NCI-H2029 (cell line): ENCODE measurements at places on chromosomes 16 and 17.

DNA sequence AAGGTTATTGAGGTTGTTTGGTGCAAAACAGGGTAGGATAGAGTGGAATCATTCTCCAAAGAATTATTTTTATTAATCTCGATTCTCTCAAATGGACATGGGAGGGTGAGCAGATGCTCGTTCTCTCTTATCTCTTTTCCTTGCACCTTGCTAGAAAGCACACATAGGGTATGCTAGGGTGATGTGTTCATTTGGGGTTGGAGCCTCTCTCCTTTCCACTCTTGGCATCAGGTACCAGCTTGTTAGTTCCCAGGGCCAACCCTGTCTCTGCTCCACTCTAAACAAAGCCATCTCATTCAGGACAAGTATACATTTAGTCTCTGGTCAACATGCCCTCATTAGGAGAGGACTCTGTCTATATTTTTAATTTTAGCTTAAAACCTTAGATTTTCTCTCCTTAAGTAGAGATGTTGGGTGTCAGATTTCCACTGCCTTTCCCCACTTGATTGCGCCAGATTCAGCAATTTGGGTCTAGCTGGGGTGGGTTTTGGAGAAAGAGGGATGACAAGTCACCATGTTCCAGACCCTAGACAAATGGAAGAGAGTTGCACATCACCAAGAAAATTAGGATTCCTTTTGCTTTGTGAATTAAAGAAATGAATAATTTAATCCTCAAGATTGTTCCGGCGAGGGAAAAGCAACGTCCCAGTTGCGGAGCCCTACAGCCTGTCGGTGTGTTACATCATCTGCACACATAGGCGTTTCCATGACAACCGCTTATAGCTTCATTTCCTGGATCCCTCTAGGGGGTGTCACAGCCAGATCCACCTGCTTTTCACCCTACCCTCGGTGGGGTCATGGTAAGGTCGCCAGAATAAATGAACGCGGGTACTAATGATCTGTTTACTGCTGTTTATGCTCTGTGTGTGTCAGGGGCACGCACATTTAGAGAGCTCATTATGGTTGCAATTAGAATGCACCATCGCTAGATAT, 41.6 kb downstream of the SNX11 start:
- peak; percentile 68 for DNase-seq

DNA sequence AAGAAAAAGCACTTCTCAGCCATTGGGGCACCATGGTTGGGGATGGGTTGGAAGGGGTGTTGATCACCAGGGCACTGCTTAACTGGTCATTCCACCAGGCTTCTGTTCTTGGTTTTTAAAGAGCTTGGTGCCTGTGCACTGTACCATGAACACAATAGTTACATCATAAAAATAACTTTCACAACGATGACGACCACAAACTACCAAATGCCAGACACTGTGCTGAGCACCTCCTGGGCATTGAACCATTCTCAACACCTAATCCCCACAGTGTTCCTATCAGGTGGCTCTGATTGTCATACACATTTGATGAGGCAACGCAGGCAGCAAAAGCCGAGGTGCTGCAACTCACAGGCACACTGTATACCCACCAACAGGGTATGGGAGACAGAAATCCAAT, 208.0 kb downstream of the FOXL1 start:
- no peak for DNase-seq

- DNase-seq, result no peak
These were observed 391.4 kb downstream of the WWOX start for GRCh38 chr16:78490847-78491246.

GRCh38 chr16:945271-946047, 25.3 kb downstream of the LMF1 start:
- DNase-seq, result no peak

DNA sequence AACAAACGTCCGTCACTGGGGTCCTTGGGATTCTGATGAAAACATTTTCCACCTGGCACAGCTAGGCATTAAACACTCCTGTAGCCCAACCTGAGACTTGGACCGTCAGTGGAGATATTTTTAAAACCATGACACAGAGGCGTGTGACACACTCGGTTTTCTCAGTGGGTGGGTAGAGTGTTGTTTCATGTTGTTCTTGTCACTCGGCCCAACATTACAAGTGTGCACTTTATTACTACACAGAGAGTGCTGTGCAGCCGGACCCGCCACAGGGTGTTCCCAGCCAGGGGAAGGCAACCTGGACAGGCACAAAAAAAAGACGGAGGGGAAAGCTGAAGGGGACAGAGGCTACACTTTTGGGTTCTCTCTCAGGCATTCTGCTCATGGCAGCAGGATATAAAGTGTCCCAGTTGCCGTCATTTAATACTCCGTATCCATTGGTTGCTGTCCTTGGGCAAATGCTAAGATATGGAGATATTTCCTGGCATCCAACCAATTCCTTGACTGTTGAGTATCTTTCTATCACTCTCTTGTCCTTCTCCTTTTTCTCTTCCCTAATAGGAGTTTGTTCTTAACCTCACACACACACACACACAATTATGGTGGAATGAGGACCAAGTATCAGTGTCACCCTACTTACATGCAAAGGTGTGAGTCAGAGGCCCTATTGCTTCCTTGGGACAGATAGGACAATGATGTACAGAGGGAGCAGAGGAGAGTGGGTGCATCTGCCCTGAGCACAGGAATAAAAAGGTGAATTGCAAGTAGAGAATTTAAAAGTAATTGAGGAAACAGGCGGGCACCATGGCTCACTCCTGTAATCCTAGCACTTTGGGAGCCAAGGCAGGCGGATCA, 154.1 kb upstream of the SOX9 start:
- peak; percentile 0 for DNase-seq

DNA sequence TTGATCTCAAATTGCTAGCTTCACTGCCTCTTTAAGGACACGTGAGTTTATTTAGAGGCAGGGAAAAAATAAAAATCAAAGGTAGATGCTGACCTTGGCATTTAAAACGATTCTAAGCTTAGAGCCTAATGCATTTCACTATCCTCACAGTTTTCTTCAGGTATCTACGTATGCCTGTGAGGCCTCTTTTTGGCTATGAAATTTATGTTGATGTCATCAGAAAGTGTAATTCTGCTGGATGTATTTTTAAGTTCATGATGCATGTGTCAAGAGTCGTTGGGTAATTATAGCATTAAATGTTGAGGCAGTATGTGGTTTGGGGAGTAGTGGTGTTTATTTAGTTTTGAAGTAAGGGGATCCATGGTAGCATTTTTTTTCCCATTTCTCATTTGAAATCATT, 4.2 kb upstream of the KRTAP3-2 start:
- no peak for DNase-seq
